ENCODE measurements at places on chromosomes 6 and 20.

- no peak for DNase-seq
Measured at GRCh38 chr20:37432606-37433005, 86.7 kb downstream of the SRC start.

DNA sequence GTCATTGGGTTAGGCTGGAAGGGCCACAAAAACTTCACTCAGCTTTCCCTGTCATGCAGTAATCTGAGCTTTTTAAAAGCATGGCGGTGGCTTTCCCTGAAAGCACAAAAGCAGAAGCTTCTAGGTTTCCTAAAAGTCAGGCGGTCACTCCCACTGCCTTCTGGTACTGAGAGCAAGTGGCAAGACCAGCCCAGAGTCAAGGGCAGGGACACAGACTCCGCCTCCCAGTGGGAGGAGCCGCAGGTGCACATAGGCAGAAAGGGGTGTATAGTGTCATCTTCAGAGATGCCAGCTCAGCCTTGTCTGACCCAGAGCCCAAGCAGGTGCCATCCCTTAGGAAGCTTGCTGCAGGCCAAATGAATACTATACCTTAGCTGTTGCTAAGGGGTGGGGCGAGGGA is 18.0 kb upstream of the PACSIN1 start:
- no peak for DNase-seq

- no peak for DNase-seq
Measured at GRCh38 chr6:132499757-132500156, 13.2 kb downstream of the STX7 start.

DNA sequence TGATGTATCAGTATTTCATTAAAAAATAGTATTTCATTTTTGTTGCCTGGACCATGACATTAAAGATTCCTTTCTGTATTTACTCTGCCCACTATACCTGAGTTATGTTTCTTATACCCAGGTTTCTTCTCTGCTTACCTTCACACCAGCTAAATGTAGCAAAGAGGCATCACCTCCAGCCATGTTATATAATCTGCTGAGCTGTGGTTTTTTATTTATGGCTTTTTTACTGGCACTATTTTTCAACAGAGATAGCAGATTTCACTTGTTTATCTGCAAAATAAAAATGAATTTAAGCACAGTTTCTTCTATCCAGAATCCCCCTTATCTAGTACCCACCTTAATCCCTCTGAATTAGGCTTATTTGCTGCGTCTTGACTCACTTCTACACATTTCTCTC is 979.0 kb upstream of the MAN1A1 start:
- no peak for DNase-seq

DNA sequence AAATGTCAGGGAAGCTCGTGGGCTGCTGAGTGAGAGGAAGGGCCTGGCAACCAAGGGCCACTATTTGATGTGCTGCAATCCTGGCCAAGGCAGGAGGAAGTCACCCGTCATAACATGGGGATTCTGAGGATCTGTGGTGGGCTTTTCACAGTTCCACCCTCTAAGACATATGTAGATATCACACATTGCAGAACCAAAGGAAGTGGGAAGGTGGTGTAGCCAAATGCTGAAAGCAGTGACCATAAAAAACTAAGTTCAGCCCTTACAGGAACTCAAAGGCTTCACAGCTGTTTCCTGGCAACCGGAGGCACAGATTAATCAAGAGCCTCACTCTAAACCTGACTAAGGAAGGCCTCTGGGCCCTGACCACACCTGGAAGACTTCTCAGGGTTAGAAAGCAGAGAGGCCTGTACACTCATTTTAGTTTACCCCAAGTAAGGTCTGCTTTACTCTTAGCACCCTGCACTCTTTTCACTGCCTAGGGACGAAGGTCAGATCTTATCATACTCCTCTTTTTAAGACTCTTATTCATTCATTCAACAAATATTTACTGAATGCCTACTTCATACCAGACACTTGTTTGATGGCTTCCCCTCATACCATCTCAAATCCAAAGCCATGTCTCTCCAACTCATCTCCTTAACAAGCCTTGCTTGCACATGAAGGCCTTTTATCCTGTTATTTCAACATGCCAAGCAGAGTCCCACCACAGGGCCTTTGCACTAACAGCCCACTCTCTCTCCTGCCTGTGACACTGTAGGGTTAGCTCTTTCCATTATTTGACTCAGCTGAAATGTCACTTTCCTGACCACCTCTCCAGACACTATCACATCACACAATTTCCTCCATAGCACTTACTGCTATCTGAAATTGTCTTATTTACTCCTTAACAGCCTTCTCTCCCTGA is 2.6 kb downstream of the UBE2V1 start:
- DNase-seq, result peak; percentile 33

DNA sequence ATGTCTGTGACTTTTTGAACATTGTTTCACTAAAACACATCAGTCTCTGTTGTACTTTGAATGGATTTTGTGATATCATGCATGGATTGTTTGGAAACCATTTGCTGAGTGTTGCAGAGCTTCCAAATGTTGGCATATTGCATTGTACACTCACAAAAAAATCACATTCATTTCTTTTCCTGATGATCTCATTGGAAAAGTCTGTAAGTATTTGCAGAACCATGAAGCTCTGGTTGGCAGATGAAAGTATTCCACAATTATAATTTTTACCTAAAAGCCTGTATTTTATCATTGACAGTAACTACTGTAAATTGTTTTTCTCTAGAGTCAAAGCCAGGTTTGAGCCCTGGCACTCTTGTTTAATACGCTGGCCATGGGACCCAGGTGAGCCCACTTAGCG is 42.1 kb downstream of the VAPB start:
- no peak for DNase-seq

GRCh38 chr6:155418017-155418761 is 37.5 kb downstream of the NOX3 start:
- peak; percentile 70 for DNase-seq

DNA sequence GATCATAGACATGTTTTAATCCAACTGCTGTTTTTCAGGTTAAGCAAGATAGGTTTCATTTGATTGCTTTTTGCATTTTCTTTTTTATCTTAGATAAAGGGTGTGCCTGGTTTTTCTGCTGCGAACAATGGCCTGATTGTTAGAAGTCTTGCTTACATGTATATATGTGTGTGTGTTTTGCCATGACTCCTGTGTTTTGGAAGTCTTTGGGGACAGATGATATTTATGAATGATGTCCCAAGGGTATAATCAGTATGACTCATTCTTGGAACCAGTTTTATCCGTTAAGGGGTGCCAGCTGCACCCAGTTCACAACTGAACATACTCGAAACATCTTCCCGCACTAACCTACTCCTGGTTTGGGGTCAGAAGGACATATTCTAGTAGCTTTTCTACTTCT is 230.1 kb upstream of the SUPT3H start:
- DNase-seq, result peak; percentile 86

DNA sequence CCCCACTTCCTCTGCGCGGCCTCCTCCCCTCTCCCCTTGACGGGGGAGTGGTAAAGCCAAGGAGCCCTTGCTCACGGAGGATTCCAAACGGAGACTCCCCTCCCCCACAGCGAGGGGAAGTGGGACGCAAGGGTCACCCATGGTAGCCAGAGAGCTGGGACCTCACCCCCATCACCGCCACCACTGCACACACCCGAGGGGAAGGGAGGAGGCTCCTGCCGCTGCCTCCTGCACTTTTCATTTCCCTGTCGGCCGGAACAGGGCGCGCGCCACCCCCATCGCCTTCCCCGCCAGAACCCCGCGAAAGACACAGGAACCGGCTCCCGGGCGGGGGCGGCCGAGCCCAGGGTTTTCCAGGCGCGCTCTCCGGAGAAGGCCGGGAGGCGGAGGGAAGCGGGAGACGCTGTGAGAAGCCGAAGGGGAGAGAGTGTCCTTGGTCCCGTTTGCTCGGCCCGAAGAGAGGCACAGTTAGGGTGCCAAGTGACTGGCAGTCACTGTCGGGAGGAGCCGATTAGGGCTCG is 789 bp downstream of the CCND3 start:
- no peak for DNase-seq

- no peak for DNase-seq
Measured at GRCh38 chr6:85314586-85314985, 135.3 kb upstream of the NT5E start.
